ENCODE measurements at places on chromosomes 11 and 22.

- no peak for DNase-seq
Measured at GRCh38 chr11:64361659-64362058, 2.7 kb downstream of the RPS6KA4 start.

DNA sequence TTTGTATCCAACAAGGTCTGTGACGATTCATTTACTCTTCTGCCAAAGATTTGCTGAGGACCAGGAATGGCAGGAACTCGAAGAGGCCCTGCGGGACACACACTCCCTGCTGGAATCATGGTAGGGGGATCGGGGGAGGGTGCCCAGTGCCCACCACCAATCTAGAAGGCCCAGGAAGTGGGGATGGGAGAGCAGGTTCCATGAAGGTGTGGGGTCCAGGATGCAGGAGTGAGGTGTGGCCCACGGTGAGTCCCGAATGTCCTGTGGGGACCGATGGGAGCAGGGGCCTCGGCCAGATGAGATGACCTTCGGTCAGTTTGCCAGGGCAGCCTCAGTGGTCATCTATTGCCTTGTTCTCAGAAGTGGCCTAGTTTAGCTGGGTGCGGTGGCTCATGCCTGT lies 492.7 kb downstream of the BRD1 start:
- no peak for DNase-seq

DNA sequence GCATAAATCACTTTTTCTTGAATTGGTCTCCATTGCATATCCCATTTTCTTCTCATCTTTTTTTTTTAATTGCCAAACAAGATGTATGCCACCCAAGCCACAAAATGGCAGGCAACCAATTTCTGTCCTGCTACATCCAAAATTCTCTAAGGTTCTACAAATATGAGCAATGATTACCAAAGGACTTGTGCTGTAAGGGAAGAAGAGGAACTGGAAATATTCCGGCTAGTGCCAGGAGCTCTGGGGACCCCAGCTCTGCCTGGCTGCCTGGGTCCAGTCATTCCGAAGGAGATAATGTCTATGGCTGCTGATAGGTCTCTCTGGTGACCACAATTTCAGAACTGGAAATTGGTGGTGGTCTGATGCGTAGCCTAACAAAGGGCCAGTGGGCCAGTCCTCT lies 17.1 kb upstream of the SNX32 start:
- DNase-seq: no peak

DNA sequence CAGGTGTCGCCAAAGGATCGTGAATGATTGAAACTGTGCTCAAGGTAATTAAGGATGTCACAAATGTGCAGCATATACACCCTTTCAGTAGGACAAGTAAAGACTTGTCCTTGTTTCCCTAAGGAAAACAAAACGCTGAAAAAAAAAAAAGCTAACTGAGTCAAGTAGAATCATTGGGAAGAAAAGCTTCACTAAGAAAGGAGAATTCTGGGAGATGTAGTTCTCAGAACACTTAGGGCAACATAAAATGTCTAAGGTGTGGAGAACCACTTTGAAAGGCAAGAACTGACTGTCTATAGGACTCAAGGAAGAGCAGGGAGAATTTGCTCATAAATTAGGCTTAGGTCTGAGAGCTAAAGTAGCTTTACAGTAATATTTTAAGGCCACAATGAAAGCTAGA lies 2.9 kb upstream of the OR5T1 start:
- no peak for DNase-seq

DNA sequence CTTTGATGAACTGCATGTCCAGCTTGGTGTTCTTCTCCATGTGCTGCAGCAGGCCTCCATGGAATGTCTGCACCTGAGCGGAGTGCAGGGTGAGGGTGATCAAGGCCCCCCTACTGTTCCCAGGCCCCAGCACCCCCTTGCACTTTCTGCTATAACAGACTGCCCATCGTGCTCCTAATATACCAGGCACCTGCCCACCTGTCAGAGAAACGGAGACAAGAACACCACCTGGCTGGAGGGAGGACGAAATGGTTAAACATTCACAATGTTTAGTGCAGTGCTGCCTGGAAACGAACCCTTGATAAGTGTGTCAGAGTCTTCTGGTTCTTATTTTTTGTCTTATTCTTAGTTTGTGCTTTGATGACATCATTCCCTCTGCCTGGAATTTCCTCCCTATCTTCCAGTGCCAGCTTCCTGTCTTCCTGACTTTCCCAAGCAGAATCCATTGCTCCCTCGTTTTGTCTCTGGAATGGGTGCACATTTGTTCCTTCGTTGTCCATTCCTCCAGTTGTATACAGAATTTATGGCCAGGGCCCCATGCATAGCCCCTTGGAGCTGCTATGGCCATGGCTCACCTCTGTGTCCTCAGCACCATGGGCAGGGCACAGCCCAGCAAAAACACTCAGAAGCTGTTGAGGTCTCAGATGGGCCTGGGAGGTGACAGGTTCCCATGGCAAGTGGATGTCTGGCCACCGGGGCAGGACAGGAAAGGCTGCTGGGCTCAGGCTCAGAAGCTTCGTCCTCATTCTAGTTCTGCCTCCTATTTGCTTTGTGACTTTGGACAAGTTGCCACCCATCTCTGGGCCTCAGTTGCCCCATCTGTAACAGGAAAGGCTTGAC lies 11.9 kb downstream of the BAIAP2L2 start:
- no peak for DNase-seq

DNA sequence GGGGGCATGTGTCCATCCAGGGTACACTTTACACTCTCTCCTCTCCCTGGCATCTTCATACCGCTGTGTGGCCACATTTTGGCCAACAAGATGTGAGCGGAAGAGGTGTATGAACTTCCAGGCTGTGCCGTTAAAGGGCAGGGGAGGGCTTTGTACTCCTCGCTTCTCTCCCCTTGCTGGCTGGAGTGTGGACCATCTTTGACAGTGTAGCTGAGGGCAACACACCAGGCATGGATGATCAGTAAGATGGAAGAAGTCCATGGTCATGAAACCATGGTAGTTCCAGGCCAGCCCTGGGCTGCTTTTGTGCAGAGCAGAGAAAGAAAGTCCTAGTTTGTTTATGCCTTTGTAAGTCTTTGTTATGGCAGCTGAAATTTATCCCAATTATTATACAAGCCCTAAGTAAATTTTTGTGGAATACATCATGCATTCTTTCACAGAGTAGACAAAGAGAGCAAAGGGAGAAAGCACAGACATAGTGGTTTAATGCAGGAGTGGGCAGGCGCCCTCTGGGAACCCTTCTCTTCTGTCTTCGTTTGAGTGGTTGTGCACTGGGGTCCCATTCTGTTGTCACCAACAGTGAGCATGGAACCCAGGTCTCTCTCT lies 70.4 kb downstream of the FBXO7 start:
- no peak for DNase-seq
